ENCODE measurements at places on chromosomes 13 and 19. TPM values are rescaled to one million over a fixed set of nuclear protein-coding genes. Genes with fewer than 3 reads are reported as not detected.

DNA sequence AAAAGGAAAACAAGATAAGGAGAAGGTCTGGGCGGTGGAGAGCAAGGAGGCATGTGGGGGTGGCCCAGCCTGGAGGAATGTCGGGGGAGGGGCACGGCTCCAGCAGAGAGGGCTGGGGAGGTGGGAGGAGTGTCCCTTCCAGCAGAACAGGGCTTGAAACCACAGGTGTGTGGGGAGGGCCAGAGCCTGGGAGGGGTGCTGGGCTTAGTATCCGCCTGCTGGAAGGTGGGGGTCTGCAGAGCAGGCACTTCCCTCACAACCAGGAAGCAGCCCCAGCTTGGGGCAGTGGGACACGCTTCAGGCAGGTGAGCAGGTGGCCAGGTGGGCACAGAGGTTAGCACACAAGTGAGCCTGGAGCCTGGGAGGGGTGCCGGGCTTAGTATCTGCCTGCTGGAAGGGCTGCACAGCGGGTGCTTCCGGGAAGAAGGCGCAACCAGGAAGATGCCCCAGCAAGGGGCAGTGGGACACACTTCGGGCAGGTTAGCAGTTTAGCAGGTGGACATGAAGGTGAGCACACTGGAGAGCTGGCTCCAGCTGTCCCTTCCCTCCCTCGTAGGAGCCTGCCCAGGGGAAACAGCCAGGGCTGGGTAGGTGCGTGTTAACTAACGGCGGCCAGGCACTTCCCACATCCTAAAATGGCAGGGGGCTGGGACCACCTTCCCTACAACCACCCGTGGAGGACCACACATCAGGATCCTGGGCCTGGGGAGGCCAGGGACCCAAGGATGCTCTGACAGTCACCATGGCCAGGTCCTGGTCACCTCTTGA lies 3.0 kb downstream of the GAS6 start:
- no peak for DNase-seq

GRCh38 chr19:24065865-24066604 lies 21.0 kb upstream of the ZNF254 start:
- DNase-seq: no peak

GRCh38 chr19:1483131-1483978 lies 4.3 kb upstream of the C19orf25 start:
- DNase-seq: no peak

DNA sequence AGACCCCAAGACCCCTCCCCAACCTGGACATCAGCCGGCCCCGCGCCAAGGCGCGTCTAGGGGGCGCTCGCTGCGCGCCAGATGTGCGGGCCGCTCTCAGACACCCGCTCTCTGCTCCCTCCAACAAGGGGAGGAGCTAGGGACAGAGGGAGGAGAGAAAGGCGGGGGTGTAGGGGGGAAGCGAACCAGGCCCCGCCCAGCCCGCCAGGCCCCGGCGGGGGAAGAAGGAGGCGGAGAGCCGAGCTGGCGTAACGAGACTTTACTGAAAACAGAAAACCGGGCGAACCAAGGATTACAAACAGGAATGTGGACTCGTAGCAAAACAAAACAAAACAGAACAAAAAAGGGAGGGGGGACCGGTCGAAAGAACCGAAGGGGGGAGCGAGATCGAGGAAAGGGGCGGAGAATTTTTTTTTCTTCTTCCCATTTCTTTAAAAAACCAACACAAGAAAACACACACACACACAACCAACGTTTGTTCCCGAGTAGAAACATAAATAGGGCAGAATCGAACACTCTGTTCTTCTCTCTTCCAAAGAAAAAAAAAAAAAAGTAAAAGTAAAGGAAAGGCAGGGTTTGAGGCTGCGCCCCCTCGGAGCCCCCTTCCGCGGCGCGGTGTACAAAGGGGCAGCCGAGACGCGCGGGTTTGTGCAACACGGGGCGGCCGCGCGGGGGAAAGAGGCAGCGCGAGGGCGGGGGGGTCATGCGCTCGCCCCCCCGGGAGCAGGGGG lies 1.7 kb downstream of the JUND start:
- DNase-seq: peak; percentile 92

DNA sequence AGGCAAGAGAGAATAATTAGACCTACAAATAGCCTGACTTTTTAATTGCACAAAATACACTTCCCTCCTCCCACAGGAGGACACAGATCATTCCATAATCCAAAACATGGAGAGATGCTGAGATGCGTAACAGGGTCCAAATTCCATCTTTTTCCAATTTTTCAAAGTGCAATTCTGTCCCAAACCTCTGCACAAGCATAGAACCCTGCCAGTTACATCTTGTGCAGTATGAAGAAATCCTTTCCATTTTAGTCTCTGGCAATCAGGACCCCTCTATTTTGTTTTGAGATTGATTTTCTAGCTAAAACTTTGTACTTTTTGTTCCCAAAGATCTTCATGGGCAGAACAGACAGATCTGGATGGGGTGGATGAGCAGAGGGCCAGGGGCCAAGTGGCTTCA lies 209.2 kb downstream of the B3GLCT start:
- no peak for DNase-seq

DNA sequence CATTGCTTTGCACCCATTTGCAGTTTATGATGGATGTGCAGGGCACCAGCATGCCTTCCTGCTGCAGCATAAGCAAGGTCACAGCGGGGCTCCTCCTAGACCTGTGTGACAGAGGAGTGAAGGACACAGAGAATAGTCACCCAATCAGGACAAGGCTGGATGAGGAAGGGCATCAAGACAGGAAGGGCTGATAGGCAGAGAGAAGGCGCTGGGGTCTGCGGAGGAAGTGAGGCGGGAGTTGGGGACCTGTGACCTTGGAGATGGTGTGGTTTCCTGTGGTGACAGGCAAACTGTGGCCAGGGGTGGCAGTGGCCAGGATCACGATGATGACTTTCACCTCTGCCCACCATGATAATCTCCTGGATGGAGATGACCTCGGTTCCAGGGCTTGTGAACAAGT lies 16.4 kb upstream of the KCTD15 start:
- DNase-seq: no peak

GRCh38 chr19:1809678-1810077 lies 2.4 kb downstream of the ATP8B3 start:
- DNase-seq: no peak

DNA sequence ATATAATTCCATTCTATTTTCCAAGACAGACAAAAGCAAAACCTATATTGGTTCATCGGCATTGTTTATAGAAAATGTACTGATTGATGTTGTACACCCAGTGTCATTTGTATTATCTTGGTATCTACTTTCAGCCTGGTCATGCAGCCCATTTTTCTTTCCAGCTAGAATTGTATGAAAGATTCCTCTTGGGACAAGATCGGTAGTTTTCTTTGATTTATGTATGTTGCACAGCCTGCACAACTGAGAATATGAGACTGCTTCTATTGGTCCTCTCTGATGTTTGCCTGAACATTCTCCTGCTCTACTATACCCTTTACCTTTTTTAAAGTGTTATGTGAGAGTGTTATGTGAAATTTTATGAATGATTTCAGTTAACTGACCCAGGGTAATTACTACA lies 487.7 kb upstream of the PRR20A start:
- no peak for DNase-seq

- DNase-seq: no peak
Observed at GRCh38 chr13:107075576-107075975, 507.6 kb upstream of the ARGLU1 start.

DNA sequence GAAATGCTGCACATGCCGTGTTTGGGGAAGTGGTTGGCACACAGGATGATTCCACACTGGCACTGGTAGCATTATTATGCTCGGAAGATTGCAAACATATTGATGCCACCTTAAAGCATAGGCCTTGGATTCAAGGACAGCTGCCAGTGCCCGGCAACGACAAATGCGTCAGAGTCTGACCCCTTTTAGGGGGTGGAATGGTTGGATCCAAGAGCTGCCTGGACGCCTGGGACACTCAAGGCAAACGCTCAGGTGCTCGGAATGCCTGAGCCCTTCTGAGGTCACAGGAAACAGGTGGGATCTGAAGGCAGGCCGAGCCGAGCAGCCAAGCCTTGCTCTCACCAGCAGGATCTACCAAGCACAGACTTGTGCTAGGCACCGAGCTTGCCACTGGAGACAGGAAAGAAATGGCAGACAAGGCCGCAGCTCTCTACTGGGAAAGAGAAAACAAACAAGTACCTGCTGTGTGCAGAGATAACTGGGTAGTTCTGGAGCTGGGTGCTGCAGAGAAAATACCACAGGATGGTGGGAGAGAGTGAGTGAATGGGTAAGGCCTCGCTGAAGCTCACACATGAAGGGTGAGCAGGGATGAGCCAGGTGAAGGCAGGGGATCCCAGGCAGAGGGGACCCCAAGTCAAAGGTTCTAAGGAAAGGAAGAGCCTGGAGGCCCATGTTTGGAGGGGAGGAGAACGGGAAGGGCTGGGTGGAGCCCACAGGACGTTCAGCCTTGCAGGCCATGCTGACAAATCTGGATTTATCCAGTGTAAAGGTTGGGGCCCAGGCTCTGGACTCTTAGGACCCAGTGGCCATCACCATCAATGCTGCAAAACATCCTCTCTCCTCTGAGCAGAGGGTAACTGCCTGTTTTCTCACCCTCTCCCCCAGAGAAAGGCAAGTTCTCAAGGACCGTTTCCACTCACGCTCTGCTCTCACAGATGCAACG lies 9.2 kb downstream of the RANBP3 start:
- DNase-seq: no peak

- DNase-seq: no peak
Observed at GRCh38 chr13:41419206-41419605, 38.1 kb upstream of the RGCC start.

DNA sequence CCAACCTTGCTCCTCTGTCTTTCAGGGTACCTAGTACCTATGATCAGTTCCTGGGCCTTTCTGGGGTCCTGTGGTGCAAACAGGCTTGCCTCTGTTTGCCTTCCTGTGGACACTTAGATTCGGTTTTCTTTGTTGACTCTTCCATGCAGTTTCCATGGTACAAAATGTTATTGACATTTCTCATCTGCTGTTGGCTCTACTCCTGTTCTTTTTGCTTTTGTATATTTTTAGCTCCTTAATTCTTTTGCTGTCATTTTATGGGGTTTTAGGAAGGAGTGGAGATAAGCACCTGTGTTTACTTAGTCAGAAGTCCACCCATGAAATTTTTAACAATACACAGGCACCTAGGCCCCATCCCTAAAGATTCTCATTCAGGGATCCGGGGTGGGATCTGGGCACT lies 20.5 kb upstream of the CNMD start:
- no peak for DNase-seq

DNA sequence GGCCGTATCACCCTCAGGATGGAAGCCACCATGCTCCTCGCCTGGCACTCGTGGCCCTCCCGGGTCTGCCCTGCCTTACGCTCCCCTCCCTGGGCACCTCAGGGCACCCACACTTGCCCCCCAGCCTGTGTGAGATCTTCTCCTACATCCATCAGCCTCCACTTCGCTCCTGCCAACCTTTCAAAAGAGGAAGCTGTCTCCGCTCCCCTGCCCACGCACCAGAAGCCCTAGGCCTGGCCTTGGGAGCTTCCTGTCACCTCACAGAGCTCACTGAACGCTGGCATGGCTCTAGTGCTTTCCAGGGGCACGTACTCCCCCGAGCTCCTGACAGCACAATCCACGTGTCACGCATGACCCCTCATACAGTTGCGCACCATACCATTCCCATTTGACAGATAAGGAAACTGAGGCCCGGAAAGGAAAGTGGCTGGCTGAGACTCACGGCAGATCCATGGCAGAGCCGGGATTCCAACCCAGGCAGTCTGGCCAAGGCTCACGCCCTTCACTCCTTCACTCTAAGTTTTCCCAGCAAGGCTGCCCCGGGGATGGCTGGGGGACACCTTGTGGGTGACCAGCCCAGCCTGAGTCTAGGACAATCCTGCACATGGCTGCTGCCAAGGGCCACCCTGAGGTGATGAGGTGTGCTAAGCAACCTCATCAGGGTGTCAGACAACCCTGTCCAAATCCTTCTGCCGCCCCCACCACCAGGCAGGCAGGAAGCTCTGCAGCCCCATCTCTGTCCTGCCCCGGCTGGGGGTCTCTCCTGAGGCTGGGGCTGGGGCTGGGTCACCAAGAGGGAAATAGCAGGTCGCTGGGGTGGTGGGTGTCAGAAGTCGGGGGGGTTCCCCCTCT lies 19.3 kb downstream of the PPP1R12C start:
- no peak for DNase-seq

DNA sequence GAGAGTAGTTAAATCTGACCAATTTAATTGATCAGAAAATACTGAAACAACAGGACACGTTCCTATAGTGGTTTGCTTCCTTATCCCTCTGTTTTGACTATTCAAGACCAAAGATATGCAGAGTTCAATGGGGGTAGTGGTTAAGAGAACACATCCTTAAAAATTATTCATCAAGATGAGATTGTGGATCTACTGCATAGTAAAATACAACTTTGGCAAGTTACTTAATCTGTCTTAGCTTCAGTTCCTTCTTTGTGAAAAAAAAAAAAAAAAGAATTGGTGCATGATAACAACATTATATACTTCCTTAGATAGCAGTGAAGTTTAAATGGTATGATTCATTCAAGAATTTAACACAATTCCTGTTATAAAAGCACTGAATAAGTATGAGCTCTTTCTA lies 552.1 kb downstream of the DCT start:
- no peak for DNase-seq

GRCh38 chr13:30731361-30732045 lies 3.8 kb upstream of the ALOX5AP start:
- no peak for DNase-seq

DNA sequence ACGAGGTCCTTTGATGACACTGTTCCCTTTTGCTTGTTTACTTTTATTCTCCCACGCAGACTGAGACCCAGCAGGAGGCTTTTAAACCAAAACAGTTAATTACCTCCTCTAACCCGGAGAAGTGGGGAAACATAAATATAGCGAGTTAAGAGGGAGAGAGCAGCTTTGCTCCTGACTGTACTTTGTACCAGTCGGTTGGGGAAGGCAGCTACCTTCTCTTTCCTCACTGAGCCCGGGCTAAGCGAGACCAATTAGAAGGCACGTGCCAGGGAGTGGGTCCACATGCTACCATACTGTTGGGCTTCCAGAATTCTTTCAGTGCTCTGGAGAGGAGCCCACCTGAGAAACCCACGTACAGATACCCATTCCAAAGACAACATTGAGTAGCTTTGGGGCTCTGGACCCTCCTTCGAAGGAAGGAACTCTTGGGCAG lies 124.2 kb downstream of the ZIC5 start:
- no peak for DNase-seq

GRCh38 chr13:27076421-27076820 lies 95.2 kb downstream of the USP12 start:
- no peak for DNase-seq

CEACAM3 gene
- total RNA-seq: not detected

KRTDAP gene
- total RNA-seq: not detected

RYR1 gene
- total RNA-seq: 4.5 TPM

TMEM150B gene
- 0.47 TPM for total RNA-seq

MTUS2 gene
- 3.6 TPM for total RNA-seq

ADAT3 gene
- total RNA-seq: 1.2 TPM

WTIP gene
- 10.9 TPM for total RNA-seq

SSC5D gene
- total RNA-seq: 0.31 TPM
